Dermis microvascular lymphatic vessel endothelial cell (primary cell): ENCODE measurements at places on chromosomes 2 and 18.

DNA sequence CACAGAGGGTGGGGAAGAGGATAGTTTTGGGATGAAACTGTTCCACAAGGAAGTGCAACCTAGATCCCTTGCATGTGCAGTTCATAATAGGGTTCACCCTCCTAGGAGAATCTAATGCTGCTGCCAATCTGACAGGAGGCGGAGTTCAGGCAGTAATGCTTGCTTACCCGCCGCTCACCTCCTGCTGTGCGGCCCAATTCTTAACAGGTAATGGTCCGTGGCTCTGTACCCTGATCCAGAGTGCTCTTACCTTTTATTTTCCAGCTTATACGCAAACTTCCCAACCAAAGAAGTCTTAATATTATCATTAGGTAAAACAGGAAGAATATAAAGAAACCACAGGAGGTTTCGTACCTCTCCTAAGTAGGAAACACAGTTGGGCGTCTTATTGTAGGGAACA lies 82.7 kb upstream of the CD302 start:
- DNase-seq, result no peak

GRCh38 chr2:162826921-162827320 lies 11.6 kb downstream of the KCNH7 start:
- DNase-seq, result no peak

GRCh38 chr2:118614841-118615271 lies 232.6 kb downstream of the EN1 start:
- no peak for DNase-seq

DNA sequence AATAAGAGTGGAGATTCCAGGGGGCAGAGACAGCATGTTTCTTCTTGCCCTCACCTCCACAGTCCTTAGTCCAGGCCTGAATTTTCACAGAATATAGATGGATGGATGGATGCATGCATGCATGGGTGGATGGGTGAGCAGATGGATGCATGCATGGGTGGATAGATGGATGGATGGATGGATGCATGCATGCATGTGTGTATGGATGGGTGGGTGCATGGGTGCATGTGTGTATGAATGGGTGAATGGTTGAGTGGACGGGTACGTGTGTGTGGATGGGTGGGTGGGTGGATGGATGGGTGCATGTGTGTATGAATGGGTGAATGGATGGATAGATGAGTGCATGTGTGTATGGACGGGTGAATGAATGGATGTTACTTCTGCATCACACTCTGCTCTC lies 153.3 kb downstream of the CELF4 start:
- DNase-seq, result no peak

DNA sequence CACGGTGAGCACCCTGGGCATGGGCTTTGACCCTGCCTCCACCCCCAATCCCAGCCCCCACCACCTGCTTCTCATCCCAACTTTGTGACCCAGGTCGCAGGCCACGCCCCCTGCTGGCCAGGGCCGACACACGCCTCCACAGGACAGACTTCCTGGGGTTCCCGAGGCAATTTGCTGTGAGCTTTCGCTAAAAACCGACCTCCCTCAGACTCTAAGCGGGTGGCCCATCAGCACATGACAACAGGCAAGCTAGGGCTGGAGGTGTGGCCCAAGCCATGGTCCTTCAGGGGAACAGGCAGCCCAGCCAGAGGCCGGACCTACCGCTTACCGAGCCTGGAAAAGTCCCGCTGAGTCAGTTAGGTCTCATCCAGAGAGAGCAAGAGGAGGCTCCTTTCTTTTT lies 31.9 kb downstream of the C1QL2 start:
- DNase-seq, result no peak

DNA sequence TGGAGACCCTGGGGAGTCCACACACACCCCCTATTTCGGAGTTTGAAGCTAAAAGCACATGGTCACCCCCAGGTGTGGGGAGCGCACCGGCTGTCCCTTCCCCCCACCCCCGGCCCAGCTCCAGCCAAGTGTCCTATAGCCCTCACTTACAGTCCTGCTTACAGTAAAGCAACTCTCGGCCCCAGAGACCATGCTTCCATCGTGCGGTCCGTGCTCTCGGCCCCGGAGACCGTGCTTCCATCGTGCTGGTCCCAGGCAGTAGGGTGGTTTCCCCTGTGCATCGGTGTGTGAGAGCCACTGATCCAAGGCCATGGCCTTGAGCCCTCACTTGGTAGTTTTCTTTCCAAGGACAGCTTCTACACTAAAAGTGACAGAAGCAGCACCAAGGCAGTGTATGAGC lies 48.7 kb downstream of the GBX2 start:
- DNase-seq, result no peak

- peak; percentile 70 for DNase-seq
Measured at GRCh38 chr2:186595219-186595618, 5.4 kb downstream of the ITGAV start.

- DNase-seq, result no peak
Measured at GRCh38 chr2:113685471-113685870, 58.4 kb downstream of the RABL2A start.
